ENCODE measurements at places on chromosomes 2 and 18. TPM values are rescaled to one million over a fixed set of nuclear protein-coding genes. Genes with fewer than 3 reads are reported as not detected.
A peak's percentile ranks its signal among the peaks of the same experiment; 100 is the strongest.

GRCh38 chr18:55858661-55859515 is 270.9 kb upstream of the TCF4 start:
- DNase-seq: no peak

DNA sequence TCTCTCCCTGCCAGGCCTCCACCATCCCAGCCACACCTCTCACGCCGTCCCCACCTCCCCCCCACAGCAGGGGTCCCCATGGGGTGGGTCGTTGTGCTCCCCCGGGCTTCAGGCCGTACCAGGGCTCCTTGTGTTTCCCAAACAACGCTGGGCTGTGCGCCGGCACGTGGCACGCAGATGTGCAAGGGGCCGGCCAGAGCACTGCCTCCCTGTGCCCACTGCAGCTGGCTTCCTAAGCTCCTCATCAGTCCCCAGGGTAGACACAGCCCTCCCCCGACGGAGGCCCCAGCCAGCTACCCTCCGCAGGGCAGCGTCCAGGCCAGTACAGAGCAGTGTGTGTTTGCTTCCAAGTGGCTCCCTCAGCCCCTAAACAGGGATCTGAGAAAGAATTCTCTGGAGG is 34.0 kb downstream of the BIN1 start:
- no peak for DNase-seq

GRCh38 chr2:120312860-120313694 is 32.9 kb upstream of the INHBB start:
- peak; percentile 93 for DNase-seq

DNA sequence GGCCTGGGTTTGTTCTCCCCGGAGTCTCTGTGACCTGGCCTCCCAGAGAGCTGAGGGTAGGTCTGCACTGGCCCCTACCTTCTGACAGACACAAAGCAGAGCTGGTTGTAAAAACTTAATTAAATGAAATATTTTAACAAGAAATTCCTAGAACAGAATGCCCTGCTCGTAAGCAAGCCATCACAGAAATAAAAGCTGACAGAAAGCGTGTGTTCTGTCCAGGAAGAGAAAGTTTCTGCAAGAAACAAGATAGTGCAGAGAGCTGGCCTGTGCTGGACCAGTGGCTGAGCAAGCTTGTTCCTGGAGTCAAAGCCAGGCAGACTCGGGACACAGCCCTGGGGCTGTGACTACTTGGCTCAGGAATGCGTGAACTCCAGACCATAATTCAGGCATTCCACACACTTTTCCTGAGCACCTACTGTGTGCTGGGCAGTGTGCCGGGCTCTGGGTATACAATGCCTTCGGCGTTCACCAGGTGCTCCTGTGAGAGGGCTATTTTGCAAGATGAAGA is 51.6 kb downstream of the APOB start:
- peak; percentile 71 for DNase-seq

- no peak for DNase-seq
Measured at GRCh38 chr2:165208094-165208493, 4.2 kb upstream of the SCN3A start.

TUBA3E gene
- total RNA-seq: not detected

DNA sequence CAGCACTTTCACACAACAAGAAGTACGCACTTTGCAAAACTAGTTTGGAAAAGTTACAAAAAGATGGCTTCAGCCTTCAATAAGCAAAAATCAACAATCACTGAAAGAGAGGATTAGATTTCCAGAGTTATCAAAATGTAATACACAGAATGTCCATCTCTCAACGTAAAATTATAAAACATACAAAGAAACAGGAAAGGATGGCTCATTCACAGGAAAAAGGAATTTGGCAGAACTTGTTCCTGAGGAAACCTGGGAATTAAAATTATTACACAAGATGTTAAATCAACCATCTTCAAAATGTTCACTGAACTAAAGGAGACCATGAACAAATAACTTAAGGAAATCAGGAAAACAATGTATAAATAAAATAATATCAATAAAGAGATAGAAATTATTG is 8.0 kb downstream of the C2orf92 start:
- DNase-seq: no peak

GRCh38 chr2:17621781-17622180 is 81.3 kb downstream of the VSNL1 start:
- DNase-seq: peak; percentile 26

CDKL4 gene
- total RNA-seq: 0.24 TPM

CXCR4 gene
- 454 TPM for total RNA-seq

GRCh38 chr2:27445615-27446014 is 3.4 kb downstream of the KRTCAP3 start:
- no peak for DNase-seq

- DNase-seq: no peak
Measured at GRCh38 chr18:36023336-36023735, 44.0 kb downstream of the RPRD1A start.

DNA sequence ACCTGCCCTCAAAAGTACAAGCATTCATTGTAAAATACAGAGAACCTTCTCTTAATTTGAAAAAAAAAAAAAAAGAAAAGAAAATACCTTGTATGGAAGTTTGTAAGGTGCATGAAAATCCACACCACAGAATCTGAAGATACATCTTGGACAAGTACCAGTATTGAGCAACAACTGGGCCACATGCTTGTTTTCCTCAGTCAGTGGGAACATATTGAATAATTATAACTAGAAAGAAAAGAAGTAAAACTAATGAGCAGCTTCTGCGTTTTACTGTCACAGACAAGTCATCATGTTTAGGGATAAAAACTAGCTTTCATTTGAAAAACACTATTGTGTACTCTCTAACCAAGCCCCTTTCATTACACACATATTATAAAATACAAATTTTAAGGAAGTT is 5.8 kb upstream of the PEX13 start:
- no peak for DNase-seq

DNA sequence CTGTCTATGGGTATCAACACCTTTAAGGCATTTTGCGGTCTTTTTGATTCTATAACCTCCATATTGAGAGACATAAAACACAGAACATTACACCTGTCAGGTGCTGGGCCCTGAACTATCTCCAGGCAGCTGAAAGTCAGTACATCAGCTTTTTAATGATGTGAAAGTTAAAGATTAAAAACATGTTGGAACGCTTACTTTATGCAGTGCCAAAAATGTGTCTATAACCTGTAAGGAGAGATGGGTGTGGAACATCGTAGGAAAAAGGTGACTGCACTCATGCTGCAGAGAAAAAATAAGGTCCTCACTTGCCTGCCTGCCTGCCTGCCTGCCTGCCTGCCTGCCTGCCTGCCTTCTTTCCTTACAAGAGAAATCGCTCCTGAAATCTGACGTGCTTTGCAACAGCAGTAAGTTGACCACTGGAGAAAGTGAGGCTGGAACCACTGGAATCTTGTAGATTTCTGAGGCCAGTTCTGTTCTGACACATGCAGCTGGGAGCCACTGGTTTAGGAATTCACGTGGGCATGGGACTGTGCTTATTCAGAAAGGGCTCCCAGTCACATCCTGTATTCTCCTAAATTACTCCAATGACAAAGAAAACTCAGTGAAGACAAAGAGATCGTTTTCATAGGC is 34.1 kb downstream of the BCL11A start:
- peak; percentile 61 for DNase-seq

All from endodermal cell (in vitro differentiated cells).